ENCODE measurements at places on chromosomes 1 and 21.

DNA sequence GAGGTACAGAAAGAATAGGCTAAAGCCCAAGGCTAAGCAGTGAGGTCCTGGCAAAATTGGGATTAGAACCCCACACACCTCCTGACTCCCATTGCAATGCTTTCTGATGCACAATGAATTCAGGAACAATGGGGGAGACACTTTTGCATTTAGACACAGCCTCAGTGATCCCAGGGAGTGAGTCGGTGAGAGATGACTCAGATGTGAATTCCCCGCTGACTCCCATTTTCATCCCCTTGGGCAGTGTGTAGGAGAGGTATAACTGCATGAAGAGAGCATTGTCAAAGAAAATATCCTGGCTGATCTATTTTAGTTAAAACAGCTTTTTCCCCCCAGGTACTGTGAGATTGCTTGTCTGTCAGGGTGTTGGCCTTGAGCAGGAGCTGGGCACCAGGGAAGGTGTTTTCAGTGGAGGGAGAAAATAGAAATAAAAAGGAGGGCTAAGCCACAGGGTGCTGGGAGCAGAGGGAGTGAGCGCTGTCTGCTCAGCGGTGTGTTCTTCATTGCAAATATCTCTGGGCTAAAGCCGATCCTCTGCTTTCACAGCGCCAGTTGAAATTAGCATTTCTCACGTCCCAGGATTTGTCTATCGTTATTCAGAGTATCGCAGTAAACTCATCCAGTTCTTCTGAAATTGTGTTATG lies 247.7 kb upstream of the PTBP2 start:
- DNase-seq: no peak

DNA sequence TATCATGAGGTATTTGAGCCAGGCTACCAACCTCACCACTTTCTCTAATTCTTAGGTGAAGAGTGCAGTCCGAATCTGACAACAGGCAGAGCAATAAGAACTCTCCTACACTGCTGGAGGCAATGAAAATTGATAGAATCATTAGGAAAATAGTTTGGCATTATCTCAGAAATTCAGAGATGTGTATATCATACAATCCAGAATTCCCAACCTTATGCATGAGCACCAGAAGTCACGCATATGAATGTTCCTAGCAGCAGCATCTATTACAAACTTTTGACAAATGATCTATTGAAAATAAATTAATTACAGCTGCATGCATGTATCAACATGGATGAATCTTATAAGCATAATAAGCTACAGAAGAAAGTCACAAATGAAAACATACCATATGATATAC lies 176.9 kb upstream of the CAMK1G start:
- no peak for DNase-seq

DNA sequence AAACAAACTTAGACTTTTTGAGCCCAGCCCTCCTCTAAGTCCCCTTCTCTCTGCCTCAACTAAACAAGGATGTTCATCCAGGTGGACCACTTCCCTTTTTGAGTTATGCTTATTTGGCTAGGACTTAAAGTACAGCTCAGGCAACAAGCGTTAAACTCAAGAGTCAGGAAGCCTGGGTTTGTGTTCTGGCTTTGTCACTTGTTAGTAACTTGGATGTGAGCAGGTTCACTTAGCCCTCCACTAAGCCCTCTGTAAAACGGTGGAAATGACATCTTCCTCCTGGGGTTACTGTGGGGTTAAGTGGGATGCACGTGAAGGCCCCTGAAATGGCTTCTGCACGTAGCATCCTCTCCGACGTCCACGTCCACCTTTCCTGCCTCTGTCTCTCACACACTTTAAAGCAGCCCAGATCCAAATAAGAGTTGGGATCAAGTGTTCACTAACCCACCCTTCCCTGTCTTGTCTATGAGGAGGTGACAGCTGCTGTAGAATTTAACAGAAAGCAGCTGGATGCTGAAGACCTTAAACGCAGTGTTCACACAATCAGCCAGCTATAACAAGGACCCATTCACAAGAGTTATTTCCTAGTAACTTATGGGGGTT lies 152.7 kb downstream of the TGFBR3 start:
- no peak for DNase-seq

DNA sequence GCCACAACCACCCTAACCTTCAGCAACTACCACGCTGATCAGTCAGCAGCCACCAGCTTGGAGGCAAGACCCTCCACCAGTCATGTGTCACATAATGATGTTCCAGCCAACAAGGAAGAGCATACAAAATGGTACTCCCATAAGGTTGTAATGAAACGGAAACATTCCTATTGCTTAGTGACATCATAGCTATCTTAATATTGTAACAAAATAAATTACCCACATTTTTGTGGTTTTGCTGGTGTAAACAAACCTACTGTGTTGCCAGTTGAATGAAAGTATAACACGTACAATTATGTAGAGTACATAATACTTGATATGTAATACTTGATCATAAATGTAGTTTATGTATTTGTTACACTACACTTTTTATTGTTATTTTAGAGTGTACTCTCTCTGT lies 1363.2 kb upstream of the ADGRL4 start:
- DNase-seq: no peak

DNA sequence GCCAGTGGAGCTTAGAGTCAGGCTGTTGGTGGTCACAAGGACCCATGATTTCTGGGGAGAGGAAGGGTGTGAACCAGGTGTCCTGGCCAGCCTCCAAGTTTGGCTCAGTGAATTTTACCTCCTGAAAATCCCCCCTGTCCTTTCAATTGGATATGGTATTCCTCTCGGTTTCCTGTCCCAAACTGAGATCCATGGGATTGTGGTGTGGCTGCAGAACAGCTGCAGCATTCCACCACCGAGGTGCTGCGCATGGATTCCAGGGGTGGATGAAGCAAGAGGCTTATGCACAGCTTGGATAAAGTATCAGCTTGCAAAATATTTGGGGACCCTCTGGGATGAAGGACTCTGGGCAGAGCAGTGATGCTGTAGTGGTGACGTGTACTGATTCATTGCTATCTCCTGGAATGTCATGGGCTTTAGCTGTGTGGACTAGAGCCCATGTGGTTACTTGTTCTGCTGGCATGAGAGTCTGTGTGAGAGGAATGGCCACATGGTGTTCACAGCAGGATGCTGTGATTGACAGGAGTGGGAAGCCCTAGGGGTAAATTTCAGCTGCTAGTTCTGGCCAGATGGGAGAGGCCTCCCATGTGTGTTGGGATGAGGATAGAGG lies 148.7 kb upstream of the SPAG17 start:
- no peak for DNase-seq

GRCh38 chr1:32240140-32240951 lies 6.7 kb upstream of the FAM167B start:
- peak; percentile 29 for DNase-seq

DNA sequence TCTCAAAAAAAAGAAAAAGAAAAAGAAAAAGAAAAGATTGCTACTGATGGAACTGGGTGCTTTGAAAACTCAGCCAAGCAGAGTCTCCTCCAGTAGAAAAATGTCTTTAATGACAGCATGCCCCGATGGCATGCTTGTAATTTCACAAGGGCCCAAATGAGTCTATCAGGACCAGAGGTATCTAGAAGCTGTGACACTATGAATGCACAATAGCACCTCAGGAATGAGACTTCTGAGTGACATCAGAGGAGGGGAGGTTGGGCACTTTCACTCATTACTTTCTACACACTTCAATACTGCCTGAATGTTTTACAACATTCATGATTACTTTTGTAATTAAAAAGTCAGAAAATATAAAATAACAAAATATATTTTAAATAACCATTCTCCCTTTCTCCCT lies 15.1 kb upstream of the CD58 start:
- DNase-seq: no peak

DNA sequence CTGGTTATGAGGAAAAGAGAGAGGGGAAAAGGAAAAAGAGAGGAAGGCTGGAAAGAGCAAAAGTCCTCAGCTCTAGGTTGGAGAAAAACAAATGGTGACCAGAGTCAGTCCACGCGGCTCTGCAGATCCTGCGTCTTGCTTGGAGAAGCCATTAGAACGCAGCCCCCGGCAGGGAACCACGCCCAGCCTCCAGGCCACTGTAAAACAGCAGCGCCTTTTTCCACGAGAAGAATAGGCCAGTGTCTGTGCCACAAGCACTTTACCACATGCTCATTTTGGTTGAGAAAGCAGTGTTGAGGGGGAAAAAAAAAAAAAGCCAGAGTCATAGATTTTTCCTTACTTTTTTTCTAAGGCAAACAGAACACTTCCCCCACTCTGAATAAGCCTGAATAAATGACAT lies 846.9 kb upstream of the ADAMTS5 start:
- DNase-seq: no peak

DNA sequence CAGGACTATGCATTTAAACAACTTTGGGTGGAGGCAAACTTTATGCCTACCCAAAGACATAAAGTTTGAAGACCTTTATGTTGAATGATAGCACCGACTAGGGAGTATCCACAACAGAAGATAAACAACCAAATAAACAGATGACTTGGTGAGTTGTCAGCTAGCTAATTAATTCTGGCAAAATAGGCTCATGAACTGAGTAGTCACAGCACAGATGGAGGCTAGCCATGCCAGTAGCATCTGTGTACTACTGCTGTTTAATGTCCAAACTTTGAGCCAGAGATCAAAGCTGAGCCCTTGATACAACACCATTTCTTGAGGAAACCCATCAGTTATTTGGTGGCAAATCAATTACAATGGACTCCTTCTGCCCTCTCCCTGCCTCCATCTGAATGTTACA lies 40.3 kb upstream of the CCDC190 start:
- DNase-seq: no peak

GRCh38 chr1:204900721-204901120 lies 30.1 kb downstream of the NFASC start:
- no peak for DNase-seq

DNA sequence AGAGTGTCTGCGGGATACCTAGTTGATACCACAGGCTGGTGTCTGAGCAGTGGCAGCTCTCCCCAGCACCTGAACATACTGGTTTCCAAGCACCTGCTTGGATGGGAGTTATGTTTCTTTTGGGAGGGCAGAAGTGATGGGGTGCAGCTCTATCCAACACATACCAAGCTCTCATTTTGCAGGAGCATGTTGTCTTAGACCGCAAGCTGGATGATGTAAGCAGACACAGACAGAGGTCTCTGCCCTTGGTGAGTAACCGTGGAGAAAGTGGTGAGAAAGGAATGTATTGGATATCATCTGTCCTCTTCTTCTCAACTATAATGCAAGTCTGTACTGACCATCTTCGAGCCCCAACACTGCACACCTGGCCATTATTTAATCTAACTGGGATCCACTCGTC lies 37.4 kb downstream of the ZNF496 start:
- DNase-seq: no peak

- no peak for DNase-seq
Observed at GRCh38 chr1:231188768-231189167, 26.9 kb downstream of the TRIM67 start.

DNA sequence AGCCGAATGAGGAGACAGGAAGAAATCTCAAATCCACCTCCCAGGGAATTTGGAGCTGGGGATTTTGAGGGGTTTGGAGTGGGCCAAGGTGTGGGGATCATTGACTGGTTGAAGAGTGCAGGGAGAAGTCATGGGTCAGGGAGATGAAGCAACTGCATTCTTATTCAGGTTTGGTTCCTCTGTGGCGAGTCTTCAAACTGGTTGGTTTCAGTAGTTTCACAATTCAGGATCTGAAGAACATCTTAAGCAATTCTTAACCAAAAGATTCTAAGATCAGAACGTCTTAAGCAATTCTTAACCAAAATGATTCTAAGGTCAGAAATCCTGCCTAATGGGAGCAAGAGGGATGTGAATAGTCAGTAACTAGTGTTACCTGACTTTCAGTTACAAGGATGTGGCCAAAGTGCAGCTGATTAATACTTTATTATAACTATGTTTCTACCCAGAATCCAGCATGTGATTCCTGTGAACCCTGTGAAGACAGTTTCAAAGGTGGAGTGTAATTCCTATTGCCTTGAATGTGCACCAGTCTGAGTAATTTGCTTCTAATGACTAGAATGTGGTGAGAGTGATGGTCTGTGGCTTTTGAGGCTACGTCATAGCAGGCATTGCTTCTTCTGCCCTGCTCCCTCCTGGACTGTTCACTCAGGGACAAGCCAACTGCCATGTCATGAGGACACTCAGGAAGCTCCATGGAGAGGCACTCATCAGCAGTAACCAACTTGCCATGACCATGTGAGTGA lies 61.2 kb downstream of the OLFML3 start:
- no peak for DNase-seq

DNA sequence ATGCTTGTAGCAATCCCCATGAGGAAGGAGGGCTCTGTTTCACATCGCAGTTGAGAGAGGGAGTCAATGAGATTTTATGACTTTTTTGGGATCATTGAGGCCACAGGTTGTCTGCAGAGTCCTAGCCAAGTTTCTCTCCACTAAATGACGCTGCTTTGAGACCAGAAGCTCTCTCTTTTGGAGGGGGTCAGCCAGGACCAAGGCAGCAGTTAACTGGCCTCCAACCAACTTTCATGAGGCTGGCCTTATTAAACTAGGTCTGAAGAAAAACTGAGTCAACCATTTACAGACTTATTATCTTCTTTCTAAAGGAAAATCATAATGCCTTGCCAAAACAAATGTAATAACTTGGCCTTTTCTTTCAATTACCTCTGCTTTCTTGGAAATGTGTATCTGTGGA lies 8.6 kb downstream of the WLS start:
- DNase-seq: no peak

DNA sequence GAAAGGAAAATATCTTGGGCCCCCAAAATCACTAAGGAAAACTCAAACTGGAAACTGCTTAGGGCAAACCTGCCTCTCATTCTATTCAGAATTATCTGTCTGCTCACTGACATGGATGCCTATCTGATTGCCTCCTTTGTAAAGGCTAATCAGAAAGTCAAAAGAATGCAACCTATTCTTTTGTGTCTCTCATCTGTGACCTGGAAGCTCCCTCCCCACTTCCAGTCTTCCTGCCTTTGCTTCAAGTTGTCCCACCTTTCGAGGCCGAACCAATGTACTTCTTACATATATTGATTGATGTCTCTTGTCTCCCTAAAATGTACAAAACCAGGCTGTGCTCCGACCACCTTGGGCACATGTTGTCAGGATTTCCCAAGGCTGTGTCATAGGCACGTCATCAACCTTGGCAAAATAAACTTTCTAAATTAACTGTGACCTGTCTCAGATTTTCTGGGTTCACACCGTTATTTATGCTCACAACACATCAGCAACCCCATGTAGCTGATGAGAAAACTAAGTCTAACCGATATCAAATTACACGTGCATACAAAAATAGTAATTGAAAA lies 302.3 kb upstream of the NRIP1 start:
- DNase-seq: no peak

GRCh38 chr1:33032126-33032869 lies 4.4 kb downstream of the AK2 start:
- no peak for DNase-seq

DNA sequence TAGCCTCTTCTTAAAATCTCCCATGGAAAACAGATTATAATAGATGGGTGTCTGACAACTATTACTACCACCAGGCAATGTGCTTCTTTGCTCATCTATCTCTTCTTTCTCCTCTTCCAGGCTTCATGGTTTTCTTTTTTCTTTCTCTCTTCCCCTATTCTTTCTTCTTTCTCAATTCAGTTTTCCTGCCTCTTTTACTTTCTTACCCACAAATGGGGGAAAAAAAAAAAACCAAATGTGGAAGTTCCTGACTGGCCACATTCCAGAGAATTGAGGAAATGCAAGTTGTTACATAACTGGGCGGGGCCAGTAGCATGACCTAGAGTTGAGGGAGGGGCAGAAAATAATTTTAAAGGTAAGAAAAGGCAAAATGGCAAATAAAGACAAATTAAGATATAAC lies 10.9 kb upstream of the SMG7 start:
- no peak for DNase-seq

GRCh38 chr1:150568594-150568966 lies 10.8 kb downstream of the MCL1 start:
- no peak for DNase-seq

All from central memory CD8-positive, alpha-beta T cell (primary cell).